Foreskin keratinocyte (primary cell): ENCODE measurements at places on chromosomes 12 and 14. TPM values are rescaled to one million over a fixed set of nuclear protein-coding genes. Genes with fewer than 3 reads are reported as not detected.

The SERPINA12 gene
- total RNA-seq = not detected in 2 replicates

The SIX6 gene
- total RNA-seq = not detected in 2 replicates

DNA sequence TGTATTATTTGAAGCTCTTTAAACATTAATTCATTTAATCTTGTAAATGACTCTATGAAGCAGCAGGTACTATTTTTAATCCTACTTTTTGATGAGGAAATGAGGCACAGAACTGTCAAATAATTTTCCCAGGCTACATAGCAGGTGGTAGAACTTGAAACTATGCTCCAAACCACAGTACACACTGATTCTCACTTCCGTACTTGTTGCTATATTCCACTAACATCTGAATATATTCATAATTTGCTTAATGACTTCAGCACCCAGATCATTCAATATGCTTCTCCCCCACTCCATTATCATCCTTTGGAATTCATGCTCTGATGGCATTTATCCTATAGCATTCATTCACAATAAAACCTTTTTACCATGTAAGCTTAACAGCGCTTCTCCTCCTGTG lies 4.9 kb downstream of the ERGIC2 start:
- no peak for DNase-seq

DNA sequence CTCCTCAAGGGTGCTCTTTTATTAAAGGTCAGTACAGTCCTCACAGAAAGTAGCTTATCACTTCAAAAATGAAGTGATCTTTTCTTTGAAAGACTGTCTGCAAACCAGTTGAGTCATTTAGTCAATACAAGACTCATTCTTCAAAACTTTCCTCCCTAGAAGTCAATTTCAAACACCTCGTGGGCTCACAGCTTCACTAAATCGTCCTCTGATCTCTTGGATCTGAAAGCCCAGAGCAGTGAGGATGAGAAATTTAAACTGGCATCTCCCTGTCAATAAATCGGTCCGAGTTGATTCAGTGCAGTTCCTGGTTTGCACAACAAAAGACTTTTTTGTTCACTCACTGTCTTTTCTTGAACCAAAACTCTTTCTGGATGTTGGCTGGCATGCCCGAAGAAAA lies 44.5 kb downstream of the NUAK1 start:
- DNase-seq = no peak
